ENCODE measurements at places on chromosomes 2 and 18. TPM values are rescaled to one million over a fixed set of nuclear protein-coding genes. Genes with fewer than 3 reads are reported as not detected.

The CNGA3 gene
- total RNA-seq, result not detected

The C18orf54 gene
- 35.0 TPM for total RNA-seq

The PSMA8 gene
- total RNA-seq, result not detected

The FBLN7 gene
- total RNA-seq, result 1.4 TPM

The OTOS gene
- not detected for total RNA-seq

The ABCG8 gene
- total RNA-seq, result 0.31 TPM

The ONECUT2 gene
- total RNA-seq, result 1.7 TPM

The ARHGAP25 gene
- total RNA-seq, result 2.5 TPM

The NBAS gene
- 38.9 TPM for total RNA-seq

The ALPI gene
- not detected for total RNA-seq

The HRH4 gene
- total RNA-seq, result 0.17 TPM

The SUCLG1 gene
- 24.3 TPM for total RNA-seq

The NEB gene
- total RNA-seq, result 8.2 TPM

The TMEM17 gene
- total RNA-seq, result 3.0 TPM

The CRYGD gene
- total RNA-seq, result 3.4 TPM

DNA sequence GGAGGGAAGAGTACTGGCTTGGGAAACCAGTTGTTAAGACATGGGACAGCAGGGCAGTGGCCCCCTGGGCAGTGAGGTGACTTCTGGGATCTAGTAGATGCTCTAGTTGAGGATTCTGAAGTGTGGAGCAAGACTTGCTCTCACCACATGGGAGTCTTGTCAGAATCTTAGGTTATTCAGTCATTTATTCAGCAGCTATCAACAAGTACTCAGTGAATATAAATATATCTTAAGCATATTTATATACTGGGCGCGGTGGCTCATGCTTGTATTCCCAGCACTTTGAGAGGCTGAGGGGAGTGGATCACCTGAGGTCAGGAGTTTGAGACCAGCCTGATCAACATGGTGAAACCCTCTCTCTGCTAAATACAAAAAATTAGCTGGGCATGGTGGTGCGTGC, 20.0 kb downstream of the STON1 start:
- H3K27me3 ChIP-seq, result no peaks in the 10 kb centered on the region
- no peak overlapping the region for H3K4me3 ChIP-seq
- no peak overlapping the region for H3K27ac ChIP-seq
- no peak for DNase-seq
- H3K4me1 ChIP-seq, result 0 out of 2 replicates have a peak, but pooled peaks cover 3% of the 10 kb centered on the region

- H3K4me1 ChIP-seq, result peaks cover 3% of the 10 kb centered on the region
- H3K27ac ChIP-seq, result no peak overlapping the region
- H3K27me3 ChIP-seq, result no peaks in the 10 kb centered on the region
- H3K36me3 ChIP-seq, result no peaks in the 10 kb centered on the region
- H3K4me3 ChIP-seq, result no peak overlapping the region
- peak; percentile 90 for DNase-seq
These were observed 1377.9 kb downstream of the RPIA start for GRCh38 chr2:90069290-90069894.

DNA sequence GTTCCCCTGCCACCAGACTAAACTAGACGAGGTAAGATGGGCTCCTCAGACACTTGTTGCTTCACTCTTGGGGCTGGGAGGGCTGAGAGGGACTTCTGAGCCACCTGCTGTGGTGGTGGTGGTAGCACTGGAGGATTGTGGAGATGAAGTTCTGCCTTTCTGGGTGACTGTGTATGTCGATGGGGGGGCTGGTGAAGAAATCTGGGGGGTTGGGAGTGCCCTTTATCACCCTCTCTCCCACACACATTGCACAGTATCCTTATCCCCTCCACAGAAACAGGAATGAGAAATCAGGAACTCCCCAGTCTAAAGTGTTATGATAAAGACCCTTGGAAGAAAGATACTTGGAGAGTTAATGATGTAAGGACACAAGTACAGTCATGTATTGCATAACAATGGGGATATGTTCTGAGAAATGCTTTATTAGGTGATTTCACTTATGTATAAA, 38.5 kb downstream of the HK2 start:
- H3K27me3 ChIP-seq, result no peaks in the 10 kb centered on the region
- no peak overlapping the region for H3K27ac ChIP-seq
- peaks cover 28% of the 10 kb centered on the region for H3K36me3 ChIP-seq
- no peaks in the 10 kb centered on the region for H3K4me1 ChIP-seq
- H3K4me3 ChIP-seq, result no peak overlapping the region

DNA sequence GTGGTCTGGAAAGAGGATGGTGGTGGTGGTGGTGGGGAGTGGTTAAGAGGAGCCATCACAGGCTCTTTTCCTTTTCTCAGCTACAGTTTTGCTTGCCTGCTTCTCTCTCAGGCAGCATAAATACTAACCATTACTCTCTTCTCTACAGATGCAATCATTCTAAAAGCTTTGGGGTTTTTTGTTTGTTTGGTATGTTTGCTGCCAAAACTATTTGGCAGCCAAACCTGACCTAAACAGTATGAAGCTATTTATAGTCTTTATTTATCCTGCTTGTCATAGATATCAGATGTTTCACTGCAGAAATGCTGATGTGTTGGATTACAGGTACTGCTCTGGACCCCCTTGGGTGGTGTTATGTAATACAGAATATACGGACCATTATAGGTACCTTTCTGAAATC, 15.3 kb downstream of the SIX3 start:
- H3K36me3 ChIP-seq, result no peaks in the 10 kb centered on the region
- H3K4me1 ChIP-seq, result peaks cover 32% of the 10 kb centered on the region
- no peak for DNase-seq
- peaks cover 63% of the 10 kb centered on the region for H3K27me3 ChIP-seq
- peak overlapping the region; percentile 23 for H3K4me3 ChIP-seq
- no peak overlapping the region for H3K27ac ChIP-seq

DNA sequence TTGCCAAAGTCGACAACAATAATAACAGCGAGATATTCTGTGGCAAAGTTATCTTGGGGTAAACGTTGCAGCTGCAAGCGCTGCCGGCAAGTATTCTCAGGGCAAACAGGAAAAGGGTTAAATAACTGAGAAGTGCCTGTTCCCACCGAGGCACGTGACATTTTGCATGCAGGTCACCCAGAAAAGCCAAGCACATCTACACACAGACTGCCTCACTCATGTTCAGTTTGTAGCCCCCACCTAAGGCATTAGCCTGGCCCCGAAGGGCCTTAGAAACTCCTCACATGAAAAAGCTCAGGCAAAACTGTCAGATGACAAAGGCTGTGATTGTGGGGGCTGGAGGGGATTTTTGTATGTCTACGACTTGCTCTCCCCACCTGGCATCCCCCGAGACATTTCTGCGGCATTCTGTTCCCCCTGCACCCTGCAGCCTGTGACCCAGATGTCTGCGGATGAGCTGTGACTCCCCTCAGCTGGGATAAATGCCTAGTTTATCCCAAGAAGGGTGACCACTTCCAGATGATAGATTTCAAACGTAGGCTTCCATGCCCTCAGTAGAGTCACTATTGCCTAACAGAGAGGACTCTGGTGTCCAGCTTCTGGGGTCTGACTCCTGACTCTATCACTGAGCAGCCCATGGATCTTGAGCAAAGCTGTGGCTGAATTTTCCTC, 215.2 kb upstream of the SIX2 start:
- no peaks in the 10 kb centered on the region for H3K4me1 ChIP-seq
- H3K27ac ChIP-seq, result no peak overlapping the region
- no peak for DNase-seq
- H3K4me3 ChIP-seq, result no peak overlapping the region
- H3K36me3 ChIP-seq, result no peaks in the 10 kb centered on the region

DNA sequence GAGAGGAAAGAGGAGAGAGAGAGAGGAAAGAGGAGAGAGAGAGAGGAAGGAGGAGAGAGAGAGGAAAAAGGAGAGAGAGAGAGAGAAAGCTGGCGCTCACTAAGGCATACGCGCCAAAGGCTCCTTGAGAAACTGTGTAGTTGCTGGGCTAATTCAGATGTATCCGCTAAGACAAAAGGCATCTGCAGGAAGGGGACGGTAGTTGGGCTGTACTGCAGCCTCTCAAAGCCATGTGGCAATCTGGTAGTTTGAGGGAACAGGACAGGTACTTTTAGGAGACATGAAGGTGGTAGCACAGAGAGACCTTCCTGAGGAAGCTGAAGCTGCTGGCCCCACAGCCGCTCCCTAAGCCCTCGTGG, 31.6 kb downstream of the THNSL2 start:
- no peak overlapping the region for H3K4me3 ChIP-seq
- DNase-seq, result peak; percentile 54
- H3K27me3 ChIP-seq, result peaks cover 12% of the 10 kb centered on the region
- H3K4me1 ChIP-seq, result peaks cover 15% of the 10 kb centered on the region

DNA sequence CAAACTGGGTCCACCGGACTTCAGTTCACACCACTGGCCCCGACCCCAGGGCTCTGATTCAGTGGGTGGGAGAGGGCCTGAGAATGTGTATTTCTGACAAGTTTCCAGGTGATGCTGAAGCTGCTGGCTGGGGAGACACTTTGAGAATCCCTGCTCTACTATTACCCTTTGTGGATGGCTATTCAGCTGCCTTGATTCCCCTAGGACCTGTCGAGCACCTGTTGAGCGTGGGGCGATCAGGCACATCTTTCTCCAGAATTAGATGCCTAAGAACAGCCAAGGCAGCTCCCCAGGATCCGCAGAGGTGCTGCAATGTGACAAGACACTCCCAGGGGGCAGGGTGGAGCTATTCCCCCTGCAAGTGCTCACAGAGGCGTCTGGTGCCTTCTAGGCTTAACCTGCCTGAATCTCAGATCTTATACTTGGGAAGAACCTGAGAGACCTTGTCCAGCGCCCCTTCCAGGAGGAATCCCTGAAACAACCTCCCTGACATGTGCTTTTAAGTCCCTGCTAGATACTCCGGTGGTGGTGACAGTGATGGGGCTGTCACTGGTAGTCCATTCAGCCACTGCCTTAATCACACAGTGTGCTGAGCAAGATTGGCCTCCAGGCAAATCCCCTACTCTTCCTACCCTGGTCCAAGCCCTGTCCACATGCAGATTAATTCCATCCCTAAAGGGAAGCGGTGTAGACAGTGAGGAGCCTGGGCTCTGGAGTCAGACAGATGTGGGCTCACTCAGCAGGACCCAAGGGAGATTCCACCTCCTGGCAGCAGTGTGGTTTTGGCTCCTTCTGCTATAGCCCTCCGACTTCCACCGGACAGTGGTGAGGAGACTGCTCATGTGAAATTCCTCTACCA, 43.4 kb upstream of the OTOF start:
- no peak overlapping the region for H3K27ac ChIP-seq
- peak; percentile 83 for DNase-seq
- no peaks in the 10 kb centered on the region for H3K27me3 ChIP-seq
- no peak overlapping the region for H3K4me3 ChIP-seq
- no peaks in the 10 kb centered on the region for H3K36me3 ChIP-seq

DNA sequence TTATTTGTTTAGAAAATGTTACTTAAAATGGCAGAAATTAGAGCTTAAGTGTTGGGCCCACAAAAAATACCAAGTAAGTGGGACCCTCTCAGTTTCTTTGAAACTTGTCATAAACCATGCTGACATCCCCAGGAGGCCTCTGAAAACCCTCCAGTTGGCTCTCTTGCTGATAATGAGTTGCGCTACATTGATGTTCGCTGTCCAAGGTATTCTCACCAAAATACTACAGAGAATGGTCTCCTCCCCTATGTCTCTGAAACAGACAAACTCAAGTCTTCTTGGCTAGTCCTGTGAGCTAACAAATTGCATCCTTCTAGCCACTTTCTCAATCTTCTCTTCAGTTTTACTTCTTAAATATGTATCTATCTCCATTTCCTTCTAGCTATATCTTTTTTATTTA, 669.4 kb downstream of the IRS1 start:
- H3K36me3 ChIP-seq, result no peaks in the 10 kb centered on the region
- H3K27ac ChIP-seq, result no peak overlapping the region
- H3K27me3 ChIP-seq, result no peaks in the 10 kb centered on the region
- H3K4me1 ChIP-seq, result peaks cover 12% of the 10 kb centered on the region
- H3K4me3 ChIP-seq, result no peak overlapping the region

- H3K27ac ChIP-seq, result no peak overlapping the region
- no peak overlapping the region for H3K4me3 ChIP-seq
- no peaks in the 10 kb centered on the region for H3K27me3 ChIP-seq
- DNase-seq, result no peak
These were observed 29.7 kb downstream of the MGAT4A start for GRCh38 chr2:98701230-98701629.

GRCh38 chr2:241948901-241949735, 79.6 kb downstream of the RTP5 start:
- no peak overlapping the region for H3K4me3 ChIP-seq
- H3K36me3 ChIP-seq, result no peaks in the 10 kb centered on the region
- H3K4me1 ChIP-seq, result peaks cover 12% of the 10 kb centered on the region
- peaks cover 15% of the 10 kb centered on the region for H3K27me3 ChIP-seq

- no peaks in the 10 kb centered on the region for H3K27me3 ChIP-seq
- no peak for DNase-seq
- no peak overlapping the region for H3K27ac ChIP-seq
- no peaks in the 10 kb centered on the region for H3K4me1 ChIP-seq
- no peaks in the 10 kb centered on the region for H3K36me3 ChIP-seq
These were observed 45.2 kb downstream of the TMEM185B start for GRCh38 chr2:120177973-120178372.

DNA sequence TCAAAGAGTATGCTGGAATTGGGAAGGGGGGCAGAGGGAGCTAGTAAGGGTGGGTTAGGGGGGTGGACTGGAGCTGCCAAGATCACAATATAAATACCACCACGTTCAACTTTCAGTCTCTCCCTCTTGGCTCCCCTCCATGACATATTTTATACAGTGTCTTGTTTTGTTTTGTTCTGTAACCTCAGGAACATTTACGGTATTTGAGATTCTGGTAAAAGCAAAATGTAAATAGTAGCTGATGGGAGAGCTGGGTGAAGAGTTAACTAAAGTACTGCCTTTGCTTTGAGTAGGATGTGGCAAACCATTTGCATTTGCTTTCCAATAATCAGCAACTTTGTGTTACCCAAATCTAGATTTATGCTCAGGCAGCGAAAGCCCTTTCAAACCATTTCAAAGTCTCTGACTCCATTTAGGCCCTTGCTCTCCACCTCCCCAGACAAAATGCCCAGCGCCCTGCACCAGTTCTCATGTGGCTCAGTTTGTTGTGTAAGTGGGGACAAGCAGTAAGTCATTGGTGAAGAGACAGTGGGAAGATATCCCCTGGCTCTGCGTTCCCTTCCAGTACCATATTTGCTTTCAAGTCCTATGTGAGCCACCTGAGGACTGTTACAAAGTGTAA, 17.4 kb downstream of the IRS1 start:
- H3K36me3 ChIP-seq, result peaks cover 4% of the 10 kb centered on the region
- H3K4me3 ChIP-seq, result no peak overlapping the region
- no peak for DNase-seq
- no peak overlapping the region for H3K27ac ChIP-seq
- H3K4me1 ChIP-seq, result peaks cover 40% of the 10 kb centered on the region

DNA sequence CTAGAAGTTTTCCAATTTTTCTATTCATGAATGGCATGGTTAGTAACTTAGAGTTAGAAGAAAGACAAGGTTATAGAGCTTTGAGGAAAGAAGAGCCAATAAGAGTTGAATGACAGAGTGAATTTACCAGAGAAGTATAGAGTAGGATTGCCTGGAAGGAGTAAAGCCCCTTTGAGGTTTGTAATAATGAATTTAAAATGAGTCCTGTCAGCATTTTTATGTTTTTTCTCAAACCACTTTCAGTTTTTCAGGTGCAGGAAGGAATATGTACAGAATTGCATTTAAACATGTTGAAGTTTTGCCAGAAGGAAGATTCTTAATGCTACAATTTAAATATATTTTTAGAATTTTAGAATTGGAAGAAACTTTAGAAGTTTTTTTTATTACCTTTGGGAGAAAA, 408.3 kb downstream of the DSC3 start:
- H3K4me3 ChIP-seq, result no peak overlapping the region
- H3K27me3 ChIP-seq, result no peaks in the 10 kb centered on the region
- peaks cover 5% of the 10 kb centered on the region for H3K36me3 ChIP-seq
- no peak overlapping the region for H3K27ac ChIP-seq

Measured in GM23338 (cell line).